ENCODE measurements at places on chromosomes 1 and 21.

DNA sequence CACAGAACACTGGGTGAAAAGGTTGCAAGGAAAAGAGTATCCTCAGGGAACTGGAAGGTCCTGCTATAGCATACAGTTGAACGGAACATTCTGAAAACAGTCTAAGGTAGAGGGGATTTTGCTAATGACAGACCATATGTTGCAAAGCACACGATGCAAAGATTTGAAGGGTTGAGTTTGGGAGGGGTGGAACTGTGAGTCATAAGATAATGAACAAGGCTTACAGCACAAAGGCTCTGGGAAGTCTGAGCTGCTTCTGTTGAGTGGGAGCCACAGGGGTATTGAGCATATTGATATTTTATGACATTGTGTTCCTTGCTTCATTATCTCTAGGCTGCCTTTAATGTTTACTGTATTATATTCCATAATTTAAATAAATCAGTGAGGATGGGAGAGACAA, 104.9 kb downstream of the PLPPR4 start:
- DNase-seq, result no peak

- DNase-seq, result no peak
These were observed 16.2 kb upstream of the GPR157 start for GRCh38 chr1:9145021-9145668.

GRCh38 chr1:23184212-23184934, 15.7 kb upstream of the LUZP1 start:
- DNase-seq, result peak; percentile 35

- DNase-seq, result no peak
These were observed 7.4 kb upstream of the HYI start for GRCh38 chr1:43460988-43461693.

- DNase-seq, result no peak
These were observed 10.8 kb upstream of the ENO1 start for GRCh38 chr1:8889103-8889846.

GRCh38 chr1:212437179-212437798, 4.6 kb downstream of the NENF start:
- no peak for DNase-seq

DNA sequence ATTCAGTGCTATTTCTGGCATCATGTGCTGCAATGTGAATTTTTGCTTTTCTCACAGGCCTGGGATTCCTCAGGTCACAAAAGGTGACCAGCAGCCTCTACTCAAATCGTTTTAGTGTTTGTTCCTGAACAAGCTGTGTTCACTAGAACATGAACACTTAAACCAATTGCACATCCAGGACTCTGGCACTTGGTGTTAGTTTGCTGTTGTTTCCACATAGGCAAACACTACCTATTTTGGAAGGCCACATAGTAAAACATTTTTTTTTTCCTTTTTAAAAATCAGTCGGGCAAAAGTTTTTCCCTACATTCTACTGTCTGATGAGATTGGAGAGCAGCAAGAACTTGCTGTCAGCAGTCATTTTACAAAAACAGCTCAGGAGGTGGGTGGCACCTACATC, 83.2 kb downstream of the PLPP3 start:
- DNase-seq, result no peak
